Stimulated activated CD8-positive, alpha-beta memory T cell treated with anti-CD3 and anti-CD28 coated beads, Interleukin-12 subunit alpha, Interleukin-12 subunit beta, amount 100 ng/mL, for 1 hour (primary cell): ENCODE measurements at places on chromosomes 12 and 14.

DNA sequence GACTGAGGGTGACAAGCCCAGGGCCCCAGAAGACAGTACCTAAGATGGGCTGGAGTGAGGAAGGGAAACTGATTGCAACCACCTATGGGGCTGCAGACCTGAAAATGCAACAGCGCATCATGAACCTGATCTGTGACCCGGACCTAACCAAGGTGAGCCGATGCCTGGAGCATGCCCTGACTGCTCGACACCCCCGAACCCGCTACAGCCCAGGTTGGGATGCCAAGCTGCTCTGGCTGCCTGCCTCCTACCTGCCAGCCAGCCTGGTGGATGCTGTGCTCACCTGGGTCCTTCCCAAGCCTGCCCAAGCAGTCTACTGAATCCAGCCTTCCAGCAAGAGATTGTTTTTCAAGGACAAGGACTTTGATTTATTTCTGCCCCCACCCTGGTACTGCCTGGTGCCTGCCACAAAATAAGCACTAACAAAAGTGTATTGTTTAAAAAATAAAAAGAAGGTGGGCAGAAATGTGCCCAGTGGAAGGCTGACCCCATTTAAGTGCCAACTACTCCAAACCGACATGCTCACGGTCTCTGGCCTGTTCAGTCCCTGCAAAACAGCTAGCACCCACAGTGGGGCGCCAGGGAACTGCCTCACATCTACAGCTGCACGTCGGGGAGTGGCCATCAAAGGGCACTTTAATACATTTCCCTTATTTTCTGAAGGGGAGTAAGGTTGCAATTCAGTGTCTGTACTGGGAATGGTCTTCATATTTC lies 4.2 kb downstream of the RDH5 start:
- DNase-seq, result peak; percentile 50

- no peak for DNase-seq
These were observed 30.4 kb upstream of the CACNA2D4 start for GRCh38 chr12:1948883-1949282.

- DNase-seq, result no peak
These were observed 58.9 kb upstream of the ANKS1B start for GRCh38 chr12:100043631-100044030.

- DNase-seq, result no peak
These were observed 90.8 kb downstream of the TMEM30B start for GRCh38 chr14:61190341-61190740.

GRCh38 chr14:59465316-59466135 lies at the start of gene GPR135:
Gene GPR135, minus strand, starts transcription at chr14:59465380. Its CDS starts 154 bp downstream, at chr14:59465226.
- DNase-seq, result no peak

GRCh38 chr14:84885061-84885460 lies 644.9 kb upstream of the FLRT2 start:
- no peak for DNase-seq
